Foreskin keratinocyte (primary cell): ENCODE measurements at places on chromosomes 16 and 17. TPM values are rescaled to one million over a fixed set of nuclear protein-coding genes. Genes with fewer than 3 reads are reported as not detected.

DNA sequence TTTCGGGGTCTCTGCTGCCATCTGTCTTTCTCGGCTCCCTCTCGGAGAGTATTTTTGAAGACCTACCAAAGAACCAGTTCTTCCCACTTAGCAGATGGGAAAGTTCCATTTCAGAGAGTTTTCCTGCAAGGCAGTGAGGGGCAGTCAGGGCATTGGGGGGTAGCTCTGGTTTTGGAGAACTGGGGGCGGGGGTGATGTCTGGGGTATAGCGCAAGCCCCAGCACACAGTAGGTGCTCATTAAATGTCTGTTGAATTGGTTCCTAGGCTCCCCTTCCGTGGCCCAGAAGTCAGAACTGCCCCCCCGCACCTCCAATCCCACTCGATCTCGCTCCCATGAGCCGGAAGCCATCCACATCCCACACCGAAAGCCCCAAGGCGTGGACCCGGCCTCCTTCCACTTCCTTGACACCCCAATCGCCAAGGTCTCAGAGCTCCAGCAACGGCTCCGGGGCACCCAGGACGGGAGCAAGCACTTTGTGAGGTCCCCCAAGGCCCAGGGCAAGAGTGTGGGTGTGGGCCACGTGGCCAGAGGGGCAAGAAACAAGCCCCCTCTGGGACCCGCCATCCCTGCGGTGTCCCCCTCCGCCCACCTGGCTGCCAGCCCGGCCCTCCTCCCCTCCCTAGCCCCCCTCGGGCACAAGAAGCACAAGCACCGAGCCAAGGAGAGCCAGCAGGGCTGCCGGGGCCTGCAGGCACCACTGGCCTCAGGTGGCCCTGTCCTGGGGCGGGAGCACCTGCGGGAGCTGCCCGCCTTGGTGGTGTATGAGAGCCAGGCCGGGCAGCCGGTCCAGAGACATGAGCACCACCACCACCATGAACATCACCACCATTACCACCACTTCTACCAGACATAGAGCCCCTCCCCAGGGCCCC is 47.9 kb downstream of the SNX20 start:
- no peak for DNase-seq

The HAGHL gene
- 20.6 and 21.2 TPM in 2 replicates for polyA plus RNA-seq

DNA sequence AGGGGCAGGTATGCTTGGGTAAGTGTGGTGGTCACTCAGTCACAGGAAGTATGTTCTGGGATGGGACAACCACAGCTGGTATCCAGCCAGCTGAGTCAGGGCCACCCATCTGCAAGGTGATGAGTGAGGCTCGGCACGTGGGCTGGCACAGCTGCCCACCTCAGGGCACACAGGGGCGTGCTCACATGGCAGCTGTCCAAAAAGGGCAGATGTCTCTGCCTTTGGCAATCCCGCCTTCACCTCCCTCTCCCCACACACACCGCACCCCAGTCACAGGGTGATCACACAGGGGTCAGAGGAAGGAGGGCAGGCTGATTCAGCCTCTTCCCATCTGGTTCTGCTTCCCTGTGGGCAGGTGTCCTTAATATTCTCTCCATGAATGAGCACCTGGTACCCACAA is 85.9 kb upstream of the TOB1 start:
- peak; percentile 99 for DNase-seq

DNA sequence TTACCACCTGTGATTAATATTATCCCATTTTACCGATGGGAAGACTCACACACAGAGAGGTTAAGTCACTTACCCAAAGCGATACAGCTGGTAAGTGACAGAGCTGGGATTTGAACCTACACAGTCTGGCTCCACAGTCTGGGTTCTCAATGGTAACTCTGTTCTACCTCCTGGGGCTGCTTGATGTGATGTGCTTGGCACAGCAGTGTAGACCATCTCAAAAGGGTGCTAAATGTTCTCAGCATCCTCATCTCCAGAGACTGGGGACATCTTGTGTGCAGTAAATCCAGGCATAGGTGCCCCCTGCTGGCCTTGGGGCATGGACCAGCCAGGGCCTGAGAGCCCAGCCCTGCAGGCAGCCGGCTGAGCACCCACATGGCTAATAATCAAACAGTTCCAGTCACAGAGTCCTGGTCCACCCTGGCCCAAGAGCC is 15.4 kb upstream of the KATNB1 start:
- DNase-seq = peak; percentile 18
